ENCODE measurements at places on chromosomes 2 and 18. TPM values are rescaled to one million over a fixed set of nuclear protein-coding genes. Genes with fewer than 3 reads are reported as not detected.

DNA sequence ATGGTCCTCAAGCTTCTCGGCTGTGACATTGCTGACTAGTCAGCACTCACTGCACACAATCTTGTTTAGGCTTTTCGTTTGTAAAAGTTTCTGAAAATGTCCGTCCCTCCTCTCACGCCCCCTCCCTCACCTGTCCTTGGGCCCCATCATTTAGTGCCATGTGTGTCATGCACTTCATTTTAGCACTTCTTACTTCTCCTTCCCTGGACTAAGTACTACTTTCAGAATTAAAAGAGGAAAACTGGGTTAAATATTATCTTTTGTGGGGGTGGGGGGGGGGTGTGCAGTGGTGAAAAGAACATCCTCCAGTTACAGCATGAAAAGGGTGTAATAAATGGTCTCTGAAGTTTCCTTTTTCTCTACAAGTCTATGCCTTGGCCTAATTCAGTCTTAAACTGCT lies 182.0 kb upstream of the SP5 start:
- DNase-seq: no peak

GRCh38 chr2:179447839-179448447 lies 183.3 kb upstream of the SESTD1 start:
- no peak for DNase-seq

The SPEG gene
- total RNA-seq: 453 TPM

The LGALSL gene
- 26.8 TPM for total RNA-seq

The CIB4 gene
- 0.60 TPM for total RNA-seq
